Stimulated activated CD4-positive, alpha-beta T cell treated with anti-CD3 and anti-CD28 coated beads, Interleukin-1b, Interleukin-23, amount 100 ng/mL, for 1 hour (primary cell): ENCODE measurements at places on chromosomes 12 and 14.

GRCh38 chr14:73428353-73428824, 30.0 kb downstream of the NUMB start:
- DNase-seq: no peak

DNA sequence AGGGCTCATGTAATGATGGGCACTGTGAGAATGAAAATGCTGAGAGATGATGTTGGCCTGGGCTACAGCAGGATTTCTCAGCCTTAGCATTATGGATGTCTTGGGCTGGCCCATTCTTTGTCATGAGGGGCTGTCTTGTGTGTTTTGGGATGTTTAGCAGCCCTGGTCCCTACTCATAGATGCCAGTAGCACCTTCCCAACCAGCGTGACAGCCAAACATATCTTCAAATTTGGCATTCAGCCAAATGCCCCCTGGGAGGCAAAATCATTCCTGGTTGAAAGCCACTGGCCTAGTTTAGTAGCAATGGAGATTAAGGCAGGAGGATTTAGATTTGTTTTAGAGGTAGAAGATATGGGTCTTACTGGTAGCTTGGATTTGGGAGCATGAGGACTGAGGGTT, 26.6 kb downstream of the UBE3B start:
- DNase-seq: no peak

DNA sequence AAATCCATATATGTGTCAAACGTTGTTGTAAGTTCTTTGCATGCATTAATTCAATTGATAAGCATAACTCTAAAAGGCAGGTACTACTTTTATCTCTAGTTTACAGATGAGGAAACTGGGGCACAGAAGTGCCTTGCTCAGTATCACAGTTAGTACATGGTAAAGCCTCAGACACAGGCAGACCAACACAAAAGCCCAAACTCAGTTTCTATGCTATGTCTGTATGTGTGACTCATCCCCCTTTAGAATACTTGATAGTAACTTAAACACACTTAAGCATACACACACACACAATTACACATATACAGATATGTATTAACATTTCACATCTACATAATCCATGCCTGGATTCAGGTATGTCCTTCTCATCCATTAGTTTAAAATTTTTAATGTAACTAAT, 88.0 kb downstream of the EPS8 start:
- DNase-seq: no peak

GRCh38 chr12:132881818-132882217, 5.6 kb downstream of the CHFR start:
- DNase-seq: no peak

DNA sequence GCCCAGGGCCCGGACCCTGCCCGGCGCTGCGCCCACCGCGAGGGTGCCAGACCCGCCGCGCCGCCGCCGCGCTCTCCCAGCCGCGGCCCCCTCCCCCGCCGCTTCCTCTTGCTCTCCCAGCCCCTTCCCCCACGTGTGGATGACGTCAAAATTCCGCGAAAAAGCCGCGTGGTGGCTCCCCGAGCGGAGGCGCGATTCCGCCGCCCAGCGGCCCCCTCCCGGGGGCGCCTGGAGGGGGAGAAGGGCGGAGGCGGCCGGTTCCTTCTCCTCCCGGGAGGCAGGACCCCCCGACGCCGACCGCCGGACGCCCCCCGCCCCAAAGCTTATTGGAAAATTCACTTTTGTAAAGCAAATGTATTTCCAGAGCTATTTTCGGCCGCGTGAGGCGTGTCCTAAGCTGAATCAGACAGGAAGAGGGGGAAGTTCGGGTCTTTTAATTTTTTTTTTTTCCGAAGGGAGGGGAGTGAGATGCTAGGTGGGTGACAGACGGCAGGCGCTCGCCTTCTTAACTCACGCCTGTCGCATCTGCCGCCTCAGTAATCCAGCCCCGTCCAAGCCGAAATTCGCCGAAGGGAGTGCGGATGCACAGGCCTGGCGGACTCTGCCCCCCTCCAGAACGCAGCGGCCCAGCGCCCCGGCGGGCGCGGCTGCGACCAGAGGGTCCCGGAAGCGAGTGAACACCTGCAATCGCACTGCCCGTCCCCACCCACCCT, 4.1 kb upstream of the CCND2 start:
- peak; percentile 89 for DNase-seq

DNA sequence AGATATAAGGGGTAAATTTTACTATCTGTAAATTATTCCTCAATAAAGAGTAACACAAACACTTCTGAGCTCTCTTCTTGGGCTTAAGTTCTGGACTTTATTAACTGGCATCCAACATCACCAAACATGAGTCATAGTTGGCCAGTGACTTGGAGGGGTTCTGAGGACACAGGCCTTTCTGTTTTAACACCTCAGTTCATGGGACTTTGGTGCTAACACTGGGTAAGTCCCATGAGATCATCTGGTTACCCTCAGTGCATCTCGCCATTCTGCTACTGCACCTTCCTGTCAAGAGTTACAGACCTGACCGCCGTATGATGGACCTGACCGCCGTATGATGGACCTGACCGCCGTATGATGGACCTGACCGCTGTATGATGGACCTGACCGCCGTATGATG, 9.9 kb downstream of the SLC15A4 start:
- DNase-seq: no peak

DNA sequence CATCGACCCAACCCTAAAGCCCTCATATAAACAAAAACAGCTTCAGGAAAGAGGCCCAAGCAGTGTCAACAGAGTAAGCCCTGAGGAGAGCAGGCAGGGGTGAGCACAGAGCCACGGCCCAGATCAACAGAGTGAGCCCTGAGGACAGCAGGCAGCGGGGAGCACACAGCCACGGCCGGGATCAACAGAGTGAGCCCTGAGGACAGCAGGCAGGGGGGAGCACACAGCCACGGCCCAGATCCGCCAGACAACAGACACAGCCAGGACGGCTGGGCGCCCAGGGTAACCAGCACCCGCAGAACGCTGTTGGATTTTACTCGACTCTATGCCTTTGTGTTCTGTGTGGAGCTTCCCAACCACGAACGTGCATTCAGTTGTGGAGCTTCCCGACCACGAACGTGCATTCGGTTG, 15.0 kb downstream of the CCDC85C start:
- DNase-seq: no peak

GRCh38 chr12:22250762-22251161, 83.7 kb downstream of the ST8SIA1 start:
- DNase-seq: no peak

- DNase-seq: no peak
Observed at GRCh38 chr14:56268039-56268438, 149.8 kb downstream of the PELI2 start.

DNA sequence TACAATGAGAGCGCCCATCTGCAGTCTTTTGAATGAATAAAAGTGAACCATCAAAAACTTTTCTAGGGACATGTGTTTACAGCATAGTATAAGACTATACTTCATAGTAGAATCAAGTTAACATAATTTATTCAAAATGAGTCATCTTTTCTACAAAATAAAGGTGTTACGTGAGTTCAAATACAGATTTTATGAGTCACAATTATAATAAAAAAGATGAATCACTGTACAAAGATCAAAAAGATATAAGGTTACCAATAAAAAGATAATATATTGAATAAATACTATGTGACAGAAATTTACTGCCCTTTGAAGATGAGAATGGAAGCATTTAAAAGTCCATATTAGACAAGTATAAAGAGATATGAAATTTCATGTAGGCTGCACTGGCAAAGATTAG, 2.8 kb downstream of the MBIP start:
- DNase-seq: no peak

- no peak for DNase-seq
Observed at GRCh38 chr14:66005900-66006434, 480.2 kb upstream of the CCDC196 start.

- no peak for DNase-seq
Observed at GRCh38 chr12:180445-180844, 33.5 kb downstream of the SLC6A12 start.

GRCh38 chr12:67677166-67677565, 28.6 kb downstream of the DYRK2 start:
- DNase-seq: no peak

- DNase-seq: no peak
Observed at GRCh38 chr12:105431537-105432100, 101.1 kb downstream of the C12orf75 start.
